ENCODE measurements at places on chromosomes 3 and 15. TPM values are rescaled to one million over a fixed set of nuclear protein-coding genes. Genes with fewer than 3 reads are reported as not detected.

- no peak for DNase-seq
Observed at GRCh38 chr3:85821130-85821756, 862.5 kb downstream of the CADM2 start.

GRCh38 chr3:156522673-156523072 is 32.2 kb downstream of the SSR3 start:
- DNase-seq, result no peak

- DNase-seq, result no peak
Observed at GRCh38 chr15:51085764-51086163, 8.9 kb downstream of the TNFAIP8L3 start.

Gene P2RY14
- total RNA-seq, result not detected

DNA sequence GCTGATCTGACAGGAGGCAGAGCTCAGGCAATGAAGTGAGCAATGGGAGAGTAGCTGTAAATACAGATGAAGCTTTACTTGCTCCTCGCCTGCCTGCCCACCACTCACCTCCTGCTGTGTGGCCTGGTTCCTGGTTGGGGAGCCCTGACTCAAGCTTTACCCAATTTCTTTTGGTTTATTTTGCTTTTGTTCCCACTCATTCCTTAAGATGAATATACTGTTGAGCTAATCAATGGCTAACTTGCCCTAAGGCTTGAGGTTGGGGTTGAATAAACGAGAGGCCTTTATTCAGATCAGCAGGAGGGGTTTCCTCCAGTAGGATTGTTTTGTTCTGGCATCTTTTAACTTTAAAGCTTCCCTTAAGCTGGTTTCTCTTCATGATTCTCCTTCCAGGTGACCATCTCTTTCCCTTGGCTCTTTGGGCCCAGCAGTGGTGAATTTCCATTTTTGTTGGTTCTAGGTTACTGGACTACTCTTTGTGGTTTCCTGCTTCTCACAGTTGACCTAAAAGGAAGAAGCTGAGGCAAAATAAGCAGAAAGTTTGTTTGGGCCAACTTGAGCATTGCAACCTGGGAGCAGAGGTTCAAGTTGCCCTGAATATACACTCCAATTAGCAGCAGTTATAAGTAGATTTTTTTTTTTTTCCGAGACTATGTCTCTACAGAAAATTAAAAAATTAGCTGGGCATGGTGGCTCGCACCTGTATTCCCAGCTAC is 44.4 kb downstream of the STARD9 start:
- DNase-seq, result no peak

Gene MEIS2
- not detected for total RNA-seq

- no peak for DNase-seq
Observed at GRCh38 chr3:156985711-156986110, 159.6 kb downstream of the LEKR1 start.

- no peak for DNase-seq
Observed at GRCh38 chr3:57652203-57652602, 40.7 kb downstream of the DENND6A start.

DNA sequence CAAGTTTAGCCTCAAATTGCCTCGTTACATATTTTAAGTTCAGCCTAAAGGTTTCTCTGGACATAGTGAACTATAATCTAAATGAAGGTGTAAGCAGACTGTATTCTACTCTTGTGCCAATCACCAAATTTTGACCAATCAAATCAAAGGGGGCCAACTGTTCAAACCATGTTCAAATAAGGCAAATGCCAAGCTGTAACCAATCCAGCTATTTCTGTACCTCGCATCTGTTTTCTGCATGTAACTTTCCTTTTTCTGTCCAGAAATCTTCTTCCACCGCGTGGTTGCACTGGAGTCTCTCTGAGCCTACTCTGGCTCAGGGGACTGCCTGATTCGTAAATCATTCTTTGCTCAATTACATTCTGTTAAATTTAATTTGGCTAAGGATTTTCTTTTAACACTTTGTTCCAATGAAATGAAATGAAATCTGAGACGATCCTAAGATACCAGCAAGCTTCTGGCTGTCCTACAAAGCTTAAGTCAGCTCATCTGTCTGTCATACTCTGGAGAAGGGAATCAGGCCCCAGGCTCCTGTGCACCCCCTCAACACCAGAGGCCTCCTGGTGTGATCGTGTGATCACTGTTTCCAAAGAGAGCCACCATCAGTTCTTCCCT is 53.2 kb upstream of the ZNF148 start:
- no peak for DNase-seq

DNA sequence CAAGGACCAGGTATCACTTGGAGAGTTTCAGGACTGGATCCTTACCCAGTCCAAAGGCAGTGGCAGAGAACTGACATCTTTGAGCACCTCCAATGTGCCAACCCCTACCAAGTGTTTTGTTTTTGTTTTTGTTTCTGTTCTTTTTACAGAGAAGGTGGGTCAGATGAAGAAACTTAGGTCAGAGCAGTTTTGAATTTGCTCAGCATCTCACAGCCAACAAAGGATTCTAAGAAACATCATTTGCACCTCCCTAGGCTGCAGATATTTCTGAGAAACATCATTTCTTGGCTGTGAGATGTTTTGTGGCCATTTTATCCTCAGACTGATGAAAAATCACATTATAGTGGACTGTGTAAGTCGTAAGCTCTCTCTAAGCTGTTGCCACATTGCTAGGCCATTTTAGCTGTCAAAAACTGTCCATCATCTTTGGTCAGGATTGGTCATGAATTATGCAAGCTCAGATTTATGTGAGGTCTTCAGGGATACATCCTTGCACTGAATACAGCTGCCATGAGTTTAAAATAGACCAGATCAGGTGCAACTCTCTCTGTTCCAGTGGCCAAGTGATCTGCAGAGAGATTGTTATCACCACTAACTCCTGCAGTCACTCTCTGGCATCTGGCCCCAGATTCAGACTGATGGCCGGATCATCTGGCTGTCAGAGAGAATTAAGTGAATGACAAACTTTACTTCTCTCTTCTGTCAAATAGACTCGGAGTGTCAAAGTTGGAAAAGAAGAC is 341.5 kb downstream of the EPHB1 start:
- DNase-seq, result no peak

DNA sequence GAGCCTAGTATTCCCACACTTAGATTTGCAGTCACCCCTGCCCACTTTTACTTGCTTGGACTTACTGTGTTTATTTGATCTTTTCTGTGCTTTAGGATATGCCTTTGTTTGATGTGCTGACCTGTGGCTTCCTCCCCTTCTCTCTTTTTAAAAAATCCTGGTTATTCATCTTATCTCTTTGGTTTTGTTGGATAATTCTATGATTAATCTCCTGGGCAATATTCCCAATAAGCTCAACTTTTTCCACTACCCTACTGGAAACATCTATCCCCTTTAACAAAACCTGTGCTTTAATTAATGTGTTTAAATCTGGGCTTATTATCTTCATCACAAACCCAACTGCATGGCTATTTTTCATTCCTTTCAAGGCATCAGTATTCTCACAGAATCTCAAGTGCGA is 476.0 kb upstream of the TGFBR2 start:
- no peak for DNase-seq

DNA sequence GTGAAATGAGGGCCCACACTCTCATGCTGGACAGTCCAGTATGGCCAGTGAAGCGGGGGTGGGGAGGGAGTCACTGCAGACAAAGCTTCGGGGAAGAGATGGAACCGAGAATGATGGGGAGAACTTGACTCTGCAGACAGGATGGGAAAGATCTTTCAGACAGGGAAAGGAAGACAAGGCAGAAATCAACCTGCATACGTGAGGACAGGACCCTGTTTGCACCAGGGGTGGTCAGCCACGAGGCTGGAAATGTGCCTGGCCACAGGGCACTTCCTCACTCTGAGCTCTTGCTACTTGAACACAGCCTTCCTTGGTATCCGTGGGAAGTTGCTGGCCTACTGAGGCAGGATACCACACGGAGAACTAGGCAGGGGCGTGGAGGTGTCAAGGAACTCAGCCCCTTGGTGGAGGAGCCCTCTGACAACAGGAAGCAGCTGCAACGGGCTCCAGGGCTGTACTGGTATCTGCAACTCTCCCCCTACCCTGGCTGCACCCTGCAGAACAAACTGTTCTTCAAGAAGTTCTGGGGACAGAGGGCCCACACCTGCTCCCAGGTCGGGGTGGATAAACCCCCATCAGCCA is 9.3 kb upstream of the SRP14 start:
- no peak for DNase-seq

- no peak for DNase-seq
Observed at GRCh38 chr3:2920103-2920502, 190.1 kb downstream of the IL5RA start.

Gene TEX55
- total RNA-seq, result not detected

DNA sequence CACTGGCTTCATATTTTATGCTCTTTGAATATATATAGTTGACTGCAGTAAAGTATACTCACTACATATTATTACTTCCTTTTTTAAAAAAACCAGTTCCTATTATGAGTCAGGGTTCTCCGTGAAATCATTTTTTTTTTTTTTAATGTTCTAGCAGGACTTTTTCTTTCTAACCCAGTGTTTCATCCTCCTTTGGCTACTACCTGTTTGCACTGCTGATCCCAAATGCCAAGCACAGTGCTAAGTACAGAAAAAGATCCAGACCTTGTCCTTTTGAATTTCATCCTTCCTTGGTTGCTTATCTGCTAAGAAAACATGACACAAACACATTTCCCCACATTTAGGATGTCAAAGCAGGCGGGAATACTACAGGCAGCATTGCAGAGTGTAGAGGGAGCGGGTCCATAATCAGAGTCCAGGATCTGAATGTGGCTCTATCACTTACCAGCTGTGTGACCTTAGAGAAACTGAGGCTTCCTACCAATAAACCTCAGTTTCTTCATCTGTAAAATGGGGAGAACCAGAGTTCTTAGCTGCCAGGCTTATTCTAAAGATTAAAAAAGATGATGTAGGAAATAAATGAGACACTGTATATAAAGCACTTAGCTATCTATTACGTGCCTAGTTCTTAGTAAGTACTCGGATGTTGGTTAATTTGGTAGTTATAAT is 37.2 kb upstream of the ANPEP start:
- DNase-seq, result no peak

DNA sequence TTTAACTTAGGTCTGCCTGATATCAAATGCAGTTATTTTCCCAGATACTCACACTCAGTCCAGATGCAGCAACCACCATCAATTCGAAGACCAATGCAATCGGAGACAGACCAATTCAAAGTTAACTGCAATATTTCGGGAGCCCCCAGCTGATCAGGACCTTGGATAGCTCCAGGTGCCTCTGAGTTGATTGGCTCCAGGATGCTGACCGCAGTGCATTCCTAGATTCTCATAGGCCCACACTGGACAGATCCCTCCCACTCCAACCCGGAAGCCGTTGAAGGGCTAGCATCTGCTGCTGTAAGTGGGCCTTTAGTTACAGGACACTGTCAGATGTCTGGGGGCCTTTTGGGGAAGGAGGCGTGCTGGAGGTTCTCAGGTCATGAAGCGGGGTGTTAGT is 89.5 kb upstream of the ATP2B2 start:
- peak; percentile 57 for DNase-seq

- DNase-seq, result no peak
Observed at GRCh38 chr3:197595470-197596185, 39.9 kb upstream of the BDH1 start.

- DNase-seq, result no peak
Observed at GRCh38 chr3:171379281-171379680, 80.9 kb downstream of the TNIK start.

- no peak for DNase-seq
Observed at GRCh38 chr15:67946701-67947100, 106.9 kb upstream of the RNU6-1 start.

Gene SECISBP2L
- 56.0 TPM for total RNA-seq

DNA sequence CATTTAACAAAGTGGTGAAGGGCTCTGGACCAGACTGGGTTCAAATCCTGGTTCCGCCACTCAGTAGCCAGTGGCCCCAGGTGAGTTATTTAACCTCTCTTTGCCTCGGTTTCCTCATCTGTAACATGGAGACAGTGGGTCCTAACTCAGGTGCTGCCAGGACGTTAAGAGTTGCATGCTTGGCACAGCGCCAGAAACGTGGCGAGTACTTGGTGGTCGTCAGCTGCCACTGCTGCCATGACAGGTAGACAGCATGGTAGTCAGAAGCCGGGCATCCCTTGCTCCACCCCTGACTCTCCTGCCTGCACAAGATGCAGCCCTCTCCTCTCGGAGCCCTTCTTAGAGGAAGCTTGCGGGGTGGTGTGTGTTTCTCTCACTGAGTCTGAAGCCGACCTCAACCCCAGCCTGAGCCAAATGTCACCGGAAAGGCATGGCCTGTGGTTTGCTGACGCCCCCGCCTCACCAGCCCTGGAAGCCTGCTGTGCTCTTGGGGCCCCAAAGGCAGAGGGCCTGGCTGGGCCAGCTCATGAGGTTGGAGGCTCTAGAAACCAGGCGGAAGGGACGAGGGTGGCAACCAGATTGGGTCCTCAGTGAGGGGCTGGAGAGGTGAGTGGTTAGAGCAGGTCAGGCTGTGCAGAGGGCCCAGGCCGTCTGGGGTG is 160.8 kb upstream of the TLE3 start:
- peak; percentile 55 for DNase-seq

Gene PATL2
- total RNA-seq, result 17.4 TPM

Gene ROPN1
- not detected for total RNA-seq

Gene KNSTRN
- total RNA-seq, result 3.0 TPM

DNA sequence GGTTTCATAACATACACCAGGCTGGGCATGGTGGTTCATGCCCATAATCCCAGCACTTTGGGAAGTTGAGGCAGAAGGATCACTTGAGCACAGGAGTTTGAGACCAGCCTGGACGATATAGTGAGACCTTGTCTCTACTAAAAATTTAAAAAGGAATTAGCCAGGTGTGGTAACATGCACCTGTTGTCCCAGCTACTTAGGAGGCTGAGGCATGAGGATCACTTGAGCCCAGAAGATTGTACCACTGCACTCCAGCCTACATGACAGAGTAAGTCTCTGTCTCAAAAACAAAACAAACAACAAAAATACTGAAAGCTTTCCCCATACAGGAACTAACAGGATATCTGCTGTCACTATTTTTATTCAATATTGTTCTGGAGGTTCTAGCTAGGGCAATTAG is 20.9 kb downstream of the GREM1 start:
- DNase-seq, result no peak

Gene SLC22A14
- total RNA-seq, result 0.11 TPM

Gene MOBP
- not detected for total RNA-seq

DNA sequence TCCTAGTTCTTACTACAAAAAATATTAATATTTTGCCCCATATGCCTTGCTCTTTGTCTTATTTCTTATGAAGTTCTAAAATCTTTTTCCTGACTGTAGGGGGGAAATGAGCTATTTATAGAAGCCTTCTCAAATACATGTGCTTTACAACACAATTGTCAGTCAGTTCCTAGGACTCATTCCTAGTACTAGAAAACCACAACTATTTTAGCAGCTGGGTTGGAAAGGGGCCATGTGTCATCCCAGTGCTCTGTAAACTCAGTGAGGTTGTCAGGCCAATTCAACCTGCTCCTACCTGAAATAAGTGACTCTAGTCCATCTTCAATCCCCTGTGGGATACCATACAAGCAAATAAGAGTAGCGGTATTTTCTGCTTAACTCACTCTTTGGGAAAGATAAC is 153.8 kb downstream of the ULK4 start:
- DNase-seq, result no peak

DNA sequence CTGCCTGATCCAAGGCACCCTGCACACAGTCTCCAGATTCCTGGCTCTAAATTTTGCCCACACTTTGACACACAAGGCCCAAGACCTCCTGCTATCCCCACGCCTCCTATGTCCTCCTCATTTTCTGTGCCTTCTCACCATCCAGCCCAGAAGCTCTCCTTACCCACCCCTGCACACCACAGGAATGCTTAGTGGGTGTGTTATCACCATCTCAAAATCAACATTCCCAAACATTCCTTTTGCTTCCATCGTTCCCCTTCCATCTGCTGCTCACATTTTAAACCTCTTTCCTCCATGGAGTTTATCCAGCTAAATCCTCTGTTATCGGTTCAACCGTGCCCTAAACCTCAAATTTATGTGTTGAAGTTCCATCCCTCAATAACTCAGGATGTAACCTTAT is 43.9 kb downstream of the DGKG start:
- DNase-seq, result no peak

GRCh38 chr15:78868366-78868765 is 4.3 kb upstream of the MORF4L1 start:
- no peak for DNase-seq
